ENCODE measurements at places on chromosomes 7 and 10.

GRCh38 chr7:130903358-130903974, 169.5 kb upstream of the KLF14 start:
- DNase-seq: no peak

GRCh38 chr10:67549390-67549789, 146.6 kb downstream of the CTNNA3 start:
- DNase-seq: no peak

GRCh38 chr7:155523168-155523675, 23.1 kb downstream of the CNPY1 start:
- DNase-seq: no peak

DNA sequence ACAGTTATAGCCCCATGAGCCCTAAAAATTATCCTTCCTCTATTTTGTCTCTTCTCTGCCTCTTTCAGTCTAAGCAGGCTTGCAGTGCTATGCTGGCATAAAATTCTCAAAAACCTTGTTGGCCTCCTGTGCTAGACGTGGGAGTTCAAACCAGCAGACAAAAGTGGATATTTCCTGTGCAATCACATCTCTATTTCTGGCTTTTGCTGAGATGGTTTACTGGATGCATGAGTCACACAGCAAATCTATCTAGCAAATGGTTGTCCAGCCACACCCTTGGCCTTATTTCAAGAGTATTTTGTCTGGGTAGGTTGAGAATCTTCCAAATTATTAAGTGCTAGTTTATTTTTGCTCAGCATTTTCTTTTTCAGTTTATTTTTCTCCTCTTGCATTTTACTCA, 370.8 kb downstream of the CDC14C start:
- no peak for DNase-seq

- DNase-seq: no peak
These were observed 181.3 kb upstream of the FOXK1 start for GRCh38 chr7:4500812-4501211.

DNA sequence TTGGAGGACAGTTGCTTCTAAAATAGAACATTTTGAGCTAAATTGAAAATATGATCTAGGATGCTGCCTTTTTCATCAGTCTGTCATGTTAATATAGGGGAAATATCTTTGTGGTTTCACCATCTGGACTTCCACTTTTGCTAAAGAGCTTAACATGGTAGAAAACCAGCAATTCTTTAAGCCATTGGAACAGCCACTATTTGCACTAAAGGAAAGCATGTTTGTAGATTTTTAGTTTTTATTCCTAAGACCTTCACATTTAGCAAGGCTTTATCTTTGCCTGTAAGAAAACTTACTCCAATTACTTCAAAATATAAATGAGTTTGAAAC, 291.0 kb downstream of the RNLS start:
- no peak for DNase-seq
